ENCODE measurements at places on chromosomes 4 and X. TPM values are rescaled to one million over a fixed set of nuclear protein-coding genes. Genes with fewer than 3 reads are reported as not detected.

The ERAS gene
- total RNA-seq, result not detected

The DUSP21 gene
- total RNA-seq, result not detected

The LRP2BP gene
- total RNA-seq, result 0.79 TPM

The ADAM29 gene
- total RNA-seq, result not detected

The ETDB gene
- not detected for total RNA-seq

The SPIN2A gene
- total RNA-seq, result 0.41 TPM

The CSAG2 gene
- total RNA-seq, result not detected

DNA sequence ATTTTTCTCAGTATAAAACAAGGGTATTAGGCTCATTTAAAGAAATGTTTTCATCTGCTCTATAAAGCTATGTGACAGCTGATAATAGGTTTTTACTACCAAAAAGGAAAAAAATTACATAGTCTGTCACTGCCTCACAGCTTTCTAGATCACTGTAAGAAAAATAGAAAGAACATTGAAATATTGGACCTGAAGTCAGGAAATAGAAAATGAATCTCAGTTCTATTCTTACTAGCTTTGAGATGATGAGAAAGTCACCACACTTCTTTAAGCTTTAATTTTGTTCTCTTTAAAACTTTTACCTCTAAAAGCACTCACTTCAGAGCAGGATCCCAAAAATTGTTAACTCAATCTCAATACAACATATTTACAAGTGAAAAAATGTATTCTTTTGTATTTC lies 45.3 kb upstream of the CAMK2D start:
- no peak for DNase-seq

GRCh38 chrX:136146614-136147314 lies 569 bp upstream of the FHL1 start:
- DNase-seq, result no peak

DNA sequence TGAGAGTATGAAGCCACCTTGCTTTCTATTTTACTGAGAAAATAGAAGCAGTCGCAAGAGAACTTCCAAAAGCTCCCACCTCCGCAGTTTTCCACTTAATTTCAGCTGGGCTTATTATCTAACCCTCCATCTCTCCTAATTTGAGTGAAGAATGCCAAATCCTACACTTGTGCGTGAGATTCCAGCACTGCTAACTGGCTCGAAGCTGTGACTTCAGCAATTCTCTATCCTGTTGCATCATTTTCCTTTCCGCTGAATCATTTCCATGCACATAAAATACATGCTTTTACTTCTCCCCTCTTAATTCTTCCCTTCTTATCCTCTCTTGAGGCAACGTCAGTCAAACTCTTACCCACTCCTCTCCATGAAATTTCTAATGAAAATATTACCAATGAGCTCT lies 189.5 kb downstream of the GASK1B start:
- no peak for DNase-seq

DNA sequence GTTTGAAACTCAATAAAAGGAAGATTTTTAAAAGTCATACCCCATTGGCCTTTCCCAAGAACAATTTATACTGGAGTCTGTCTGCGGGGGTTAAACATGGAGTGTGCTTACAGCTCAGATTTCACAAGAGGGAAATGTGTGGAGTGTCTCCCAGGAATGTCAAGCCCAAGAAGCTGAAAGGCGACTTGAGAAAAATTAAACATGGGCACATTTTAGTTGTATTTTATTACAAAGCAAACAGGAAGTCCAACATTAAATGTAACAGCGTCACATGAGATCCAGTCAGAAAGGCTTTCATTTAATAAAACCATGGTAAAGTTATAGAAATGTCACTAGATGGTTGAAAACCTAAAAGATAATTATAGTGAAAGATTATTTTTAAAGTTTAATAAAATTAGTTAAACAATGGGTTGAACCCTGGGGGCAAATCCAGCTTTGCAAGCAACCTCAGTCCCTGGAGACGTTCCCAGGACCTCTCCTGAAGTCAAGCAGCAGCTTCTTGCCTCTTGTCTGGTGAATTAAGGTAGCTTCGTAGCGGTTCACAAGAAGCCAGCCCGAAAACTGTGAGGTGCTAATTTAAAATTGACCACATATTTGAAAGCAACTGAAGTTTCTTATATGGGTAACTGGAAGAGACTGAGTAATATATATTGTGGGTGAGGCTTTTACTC lies 168.4 kb upstream of the EDNRA start:
- no peak for DNase-seq

- peak; percentile 88 for DNase-seq
Measured at GRCh38 chrX:283115-283845, 2.1 kb downstream of the PLCXD1 start.

DNA sequence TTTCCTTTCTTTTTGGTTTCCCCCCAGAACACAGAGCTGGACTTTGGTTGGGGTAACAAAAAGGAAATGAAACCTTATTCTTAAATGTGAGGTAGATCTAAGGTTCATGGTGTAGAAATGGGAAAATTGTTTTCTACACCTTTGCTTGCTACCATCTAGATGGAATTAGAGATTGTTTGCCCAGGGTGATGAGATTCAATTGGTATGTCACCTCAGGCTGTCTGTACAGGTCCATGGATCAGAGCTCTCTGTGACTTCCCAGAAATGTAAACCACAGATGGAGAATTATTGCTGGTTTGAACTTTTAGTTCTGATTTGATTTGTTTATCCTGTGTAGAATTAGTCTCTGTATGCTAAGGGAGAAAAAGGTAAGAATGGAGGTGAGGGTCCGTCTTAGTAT lies 146.7 kb downstream of the PCDH7 start:
- DNase-seq, result no peak

- DNase-seq, result no peak
Measured at GRCh38 chr4:25809996-25810395, 52.8 kb downstream of the SEL1L3 start.

- DNase-seq, result no peak
Measured at GRCh38 chrX:73401591-73402266, 45.1 kb upstream of the CDX4 start.

- no peak for DNase-seq
Measured at GRCh38 chr4:14022456-14022855, 394.9 kb upstream of the BOD1L1 start.

DNA sequence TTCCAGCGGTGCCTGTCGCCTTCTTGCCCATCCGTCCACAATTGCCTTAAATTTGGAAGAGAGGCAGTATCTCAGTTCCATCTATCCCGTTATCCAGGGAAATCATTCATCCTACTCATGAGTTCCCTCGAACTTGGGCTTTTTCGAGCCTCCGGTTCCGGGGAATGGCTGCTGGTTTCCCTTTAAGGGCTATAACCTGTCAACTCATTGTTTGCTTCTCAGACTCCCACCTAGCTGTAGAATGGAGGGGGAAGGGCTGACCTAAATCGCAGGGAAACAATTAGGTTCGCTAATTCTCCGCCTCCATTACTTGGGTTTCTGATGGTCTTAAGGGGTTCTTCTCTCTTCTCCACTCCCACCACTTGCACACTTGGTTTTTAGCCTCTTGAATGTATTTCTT lies 1.2 kb downstream of the UCHL1 start:
- no peak for DNase-seq

DNA sequence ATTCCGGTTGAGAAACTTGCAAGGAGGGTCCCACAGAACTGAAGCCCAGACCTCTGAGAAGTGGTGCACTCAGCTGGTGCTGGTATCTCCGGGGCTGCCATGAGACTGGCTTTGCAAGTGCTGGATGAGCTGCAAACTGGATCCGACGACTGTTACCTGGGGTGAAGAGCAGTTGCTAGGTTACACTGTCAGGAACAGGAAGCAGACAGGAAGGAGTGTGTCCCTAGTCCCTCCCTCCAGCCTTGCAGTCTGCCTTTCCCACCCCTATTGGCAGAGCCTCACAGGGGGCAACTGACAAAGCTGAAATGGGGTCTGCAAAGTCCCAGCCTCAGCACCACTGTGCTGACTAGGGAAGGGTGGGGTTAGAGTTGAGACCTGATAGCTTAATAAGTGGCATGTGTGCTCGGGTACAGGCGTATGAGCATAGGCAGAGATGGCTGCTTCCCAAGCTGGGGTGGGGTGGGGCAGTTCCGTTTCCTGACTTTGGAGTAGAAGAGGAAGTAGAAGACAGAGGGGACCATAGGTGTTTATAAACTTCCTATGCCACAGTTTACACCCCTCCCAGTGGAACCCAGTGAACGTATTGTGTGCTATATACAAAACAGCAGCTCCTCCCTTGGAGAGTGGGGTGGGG lies 18.0 kb downstream of the PPEF1 start:
- no peak for DNase-seq

DNA sequence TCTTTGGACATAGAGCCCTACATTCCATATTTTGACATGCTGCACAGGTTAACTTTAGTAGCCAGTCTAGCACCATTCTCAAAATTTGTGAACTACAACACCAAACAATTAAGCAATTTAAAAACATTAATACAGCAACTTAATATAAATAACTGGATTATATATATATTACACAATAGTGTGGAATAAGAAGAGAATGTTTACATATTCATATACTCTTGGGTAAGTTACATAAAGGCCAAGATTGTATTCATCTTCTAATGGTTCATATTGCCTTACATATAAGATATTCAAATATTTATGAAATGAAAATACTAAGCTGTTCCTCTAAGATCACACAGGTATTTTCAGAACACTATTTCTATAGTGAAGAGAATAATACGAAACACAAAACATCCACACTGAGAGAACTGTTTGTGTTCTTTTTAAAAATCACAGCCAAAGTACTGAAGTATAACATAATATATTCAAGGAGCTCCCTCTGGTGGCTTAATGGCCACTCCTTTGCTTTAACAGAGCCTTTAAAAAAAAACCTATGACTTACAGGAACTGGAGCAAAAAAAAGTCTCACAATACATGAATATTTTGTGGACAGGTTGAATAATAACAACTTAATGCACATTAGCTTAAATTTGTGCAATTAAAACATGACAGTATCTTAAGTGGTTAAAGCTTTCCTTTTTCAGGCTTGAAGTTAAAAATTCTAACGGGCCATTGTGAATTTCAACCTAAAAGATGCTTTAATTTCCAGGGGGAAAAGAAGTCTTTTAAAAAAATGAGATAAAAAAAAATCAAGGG lies 46.2 kb downstream of the NEK1 start:
- no peak for DNase-seq

All from pancreas (tissue), 10 donors.